ENCODE measurements at places on chromosomes 2 and 18. TPM values are rescaled to one million over a fixed set of nuclear protein-coding genes. Genes with fewer than 3 reads are reported as not detected.

The ATG16L1 gene
- 39.0 TPM for total RNA-seq

- no peak for DNase-seq
Measured at GRCh38 chr2:197613509-197613987, 61.8 kb downstream of the RFTN2 start.

- DNase-seq, result no peak
Measured at GRCh38 chr18:76814256-76814655, 8.1 kb upstream of the ZNF236 start.

GRCh38 chr2:26011990-26012856 is 21.7 kb upstream of the RAB10 start:
- DNase-seq, result no peak

GRCh38 chr18:48137374-48138081 is 207.1 kb upstream of the SMAD2 start:
- DNase-seq, result no peak

The WDR54 gene
- 32.3 TPM for total RNA-seq
